Osteoblast (primary cell): ENCODE measurements at places on chromosomes 2 and 18. TPM values are rescaled to one million over a fixed set of nuclear protein-coding genes. Genes with fewer than 3 reads are reported as not detected.
A peak's percentile ranks its signal among the peaks of the same experiment; 100 is the strongest.

- peak; percentile 59 for DNase-seq
These were observed 3.2 kb downstream of the XPO1 start for GRCh38 chr2:61534926-61535325.

DNA sequence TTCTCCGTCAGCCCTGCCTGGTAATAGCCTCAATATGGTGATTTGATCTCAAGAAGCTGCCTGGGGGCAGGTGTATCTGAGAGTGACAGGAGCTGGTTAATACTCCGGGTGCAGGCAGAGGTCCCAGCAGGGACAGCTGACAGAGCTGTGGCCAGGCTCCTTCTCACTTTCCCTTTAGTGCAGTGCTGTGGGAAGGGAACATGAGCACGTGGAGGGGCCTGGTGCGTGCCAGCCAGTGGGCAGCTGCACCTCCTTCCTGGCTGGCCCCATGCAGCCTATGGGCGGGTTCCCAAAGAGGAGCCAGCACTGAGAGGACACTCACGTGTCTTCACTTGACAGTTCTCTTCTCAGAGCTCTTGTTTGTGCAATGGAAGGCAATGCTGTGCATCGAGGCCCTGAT is 9.1 kb downstream of the CNNM4 start:
- no peak for DNase-seq

- DNase-seq = no peak
These were observed 133.2 kb upstream of the EPHA4 start for GRCh38 chr2:221705185-221705877.

GRCh38 chr18:26547646-26548414 is 523 bp downstream of the KCTD1 start:
- peak; percentile 91 for DNase-seq

DNA sequence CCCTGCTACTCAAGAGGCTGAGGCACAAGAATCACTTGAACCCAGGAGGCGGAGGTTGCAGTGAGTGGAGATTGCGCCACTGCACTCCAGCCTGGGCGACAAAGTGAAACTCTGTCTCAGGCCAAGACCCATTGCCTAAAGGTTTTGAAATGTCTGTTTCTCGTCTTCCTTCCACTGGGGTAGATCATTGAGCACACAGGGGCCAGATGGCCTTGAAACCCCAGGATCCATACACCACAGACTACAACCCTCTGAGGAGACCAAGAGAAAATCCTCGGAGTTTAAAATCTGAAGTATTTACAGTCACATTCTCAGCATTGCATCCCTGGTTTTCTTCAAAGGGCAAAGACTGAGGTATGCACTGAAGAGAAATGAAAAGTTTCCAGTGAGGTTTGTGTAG is 7.1 kb upstream of the EPAS1 start:
- DNase-seq = no peak

GRCh38 chr2:159137511-159138241 is 148.8 kb downstream of the WDSUB1 start:
- DNase-seq = no peak

SPDYA gene
- 0.59 and 0.72 TPM in 2 replicates for total RNA-seq
